Stimulated activated CD4-positive, alpha-beta T cell treated with anti-CD3 and anti-CD28 coated beads, TNF-alpha, amount 100 ng/mL, for 48 hours (primary cell): ENCODE measurements at places on chromosomes 3 and 15.

GRCh38 chr3:11689749-11690148, 46.0 kb upstream of the VGLL4 start:
- DNase-seq = no peak

- DNase-seq = no peak
Observed at GRCh38 chr15:91956026-91956723, 102.7 kb downstream of the SLCO3A1 start.

DNA sequence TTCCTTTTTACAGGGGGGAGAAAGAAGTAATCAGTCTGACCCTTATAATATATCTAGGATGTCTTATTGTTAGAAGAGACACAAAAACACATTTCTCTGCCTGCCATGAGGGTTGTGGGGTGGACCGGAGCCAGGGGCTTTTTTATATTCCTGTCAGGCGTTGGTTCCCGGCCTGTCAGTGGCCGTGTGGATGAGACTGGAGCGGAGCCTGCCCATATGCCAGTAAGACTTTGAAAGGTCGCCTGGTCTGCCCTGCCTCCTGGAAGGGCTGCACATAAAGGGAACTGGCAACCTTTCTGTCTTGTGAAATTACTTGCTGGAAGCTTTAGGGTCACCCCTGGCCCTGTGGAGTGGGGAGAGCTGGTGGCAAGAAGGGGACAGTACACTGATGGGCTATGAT, 34.7 kb downstream of the MAP3K13 start:
- no peak for DNase-seq

DNA sequence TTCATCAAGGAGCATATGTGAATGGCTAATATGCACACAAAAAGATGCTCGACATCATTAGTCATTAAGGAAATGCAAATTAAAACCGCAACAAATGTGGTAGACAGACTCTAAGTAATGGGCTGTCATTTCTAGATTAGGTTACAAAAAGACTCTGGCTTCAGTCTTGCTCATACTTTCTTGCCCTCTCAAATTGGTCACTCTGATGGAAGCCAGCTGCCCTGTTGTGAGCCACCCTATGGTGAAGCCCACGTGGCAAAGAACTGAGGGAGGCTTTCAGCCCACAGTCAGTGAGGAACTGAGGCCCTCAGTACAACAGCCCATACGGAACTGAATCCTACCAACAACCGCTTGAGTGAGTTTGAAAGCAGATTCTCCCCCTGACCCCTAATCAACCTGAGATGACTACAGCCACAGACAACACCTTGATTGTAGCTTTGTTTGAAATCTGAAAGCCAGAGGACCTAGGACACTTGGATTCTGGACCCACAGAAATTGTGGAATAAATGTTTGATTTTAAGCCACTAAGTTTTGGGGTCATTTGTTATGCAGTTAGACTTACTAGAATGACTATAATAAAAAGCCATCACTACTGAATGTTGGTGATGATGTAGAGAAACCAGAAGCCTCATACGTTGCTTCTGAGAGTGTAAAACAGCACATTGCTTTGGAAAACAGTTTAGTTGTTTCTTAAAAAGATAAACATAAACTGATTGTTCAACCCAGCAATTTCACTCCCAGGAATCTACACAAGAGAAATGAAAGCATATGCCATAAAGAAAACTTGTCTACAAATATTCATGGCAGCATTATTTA, 45.7 kb downstream of the EHHADH start:
- DNase-seq = no peak

- no peak for DNase-seq
Observed at GRCh38 chr15:73894133-73894814, 20.9 kb downstream of the TBC1D21 start.

DNA sequence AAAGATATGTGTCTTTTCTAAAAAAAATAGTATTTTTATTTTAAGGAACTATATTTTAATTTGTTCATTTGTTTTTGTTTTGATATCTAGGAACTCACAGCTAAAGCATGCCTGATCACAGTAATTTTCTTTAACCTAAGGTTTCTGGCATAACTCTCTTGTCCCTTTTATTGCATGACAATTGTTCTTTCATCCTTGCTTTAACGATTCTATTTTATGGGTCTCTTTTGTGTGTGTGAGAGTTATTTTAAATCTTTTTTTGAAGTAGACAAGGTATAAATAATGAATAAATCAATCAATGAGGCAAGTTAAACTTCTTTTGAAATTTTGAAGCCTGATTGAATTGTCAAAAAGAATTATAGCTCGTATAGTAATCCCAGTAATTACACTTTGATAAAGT, 747.8 kb upstream of the GOLIM4 start:
- no peak for DNase-seq

DNA sequence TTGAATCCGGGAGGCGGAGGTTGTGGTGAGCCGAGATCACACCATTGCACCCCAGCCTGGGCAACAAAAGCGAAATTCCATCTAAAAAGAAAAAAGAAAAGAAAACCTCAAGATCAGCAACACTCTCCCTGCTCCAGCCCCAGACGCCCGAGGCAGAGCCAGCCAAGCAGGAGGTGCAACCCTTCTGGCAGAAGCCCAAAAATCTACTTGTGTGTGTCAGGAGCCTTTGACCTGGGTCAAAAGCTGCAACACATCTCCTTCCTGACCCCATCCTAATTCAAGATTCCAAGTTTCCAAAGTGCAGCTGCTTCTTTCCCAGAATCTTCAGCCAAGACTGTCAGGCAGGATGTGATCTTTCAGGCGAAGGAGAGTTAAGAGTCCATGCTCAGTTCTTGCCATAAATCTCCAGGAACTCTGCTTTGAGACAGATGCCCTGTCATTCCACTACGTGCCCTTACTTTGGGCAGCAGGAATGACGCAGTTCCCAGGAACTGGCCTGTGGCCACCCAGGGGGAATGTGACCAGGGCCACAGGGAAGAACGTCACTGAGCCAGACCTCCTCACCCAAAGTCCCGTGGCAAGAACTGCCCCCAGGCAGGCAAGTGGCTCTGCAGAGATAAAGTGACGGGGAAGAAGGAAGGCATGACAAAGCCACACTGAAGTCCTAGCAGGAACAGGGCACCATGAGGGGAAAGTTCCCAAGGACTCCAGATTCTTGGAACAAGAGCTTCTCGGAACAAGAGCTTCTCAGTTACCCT, 39.4 kb downstream of the SH3BP5 start:
- no peak for DNase-seq

DNA sequence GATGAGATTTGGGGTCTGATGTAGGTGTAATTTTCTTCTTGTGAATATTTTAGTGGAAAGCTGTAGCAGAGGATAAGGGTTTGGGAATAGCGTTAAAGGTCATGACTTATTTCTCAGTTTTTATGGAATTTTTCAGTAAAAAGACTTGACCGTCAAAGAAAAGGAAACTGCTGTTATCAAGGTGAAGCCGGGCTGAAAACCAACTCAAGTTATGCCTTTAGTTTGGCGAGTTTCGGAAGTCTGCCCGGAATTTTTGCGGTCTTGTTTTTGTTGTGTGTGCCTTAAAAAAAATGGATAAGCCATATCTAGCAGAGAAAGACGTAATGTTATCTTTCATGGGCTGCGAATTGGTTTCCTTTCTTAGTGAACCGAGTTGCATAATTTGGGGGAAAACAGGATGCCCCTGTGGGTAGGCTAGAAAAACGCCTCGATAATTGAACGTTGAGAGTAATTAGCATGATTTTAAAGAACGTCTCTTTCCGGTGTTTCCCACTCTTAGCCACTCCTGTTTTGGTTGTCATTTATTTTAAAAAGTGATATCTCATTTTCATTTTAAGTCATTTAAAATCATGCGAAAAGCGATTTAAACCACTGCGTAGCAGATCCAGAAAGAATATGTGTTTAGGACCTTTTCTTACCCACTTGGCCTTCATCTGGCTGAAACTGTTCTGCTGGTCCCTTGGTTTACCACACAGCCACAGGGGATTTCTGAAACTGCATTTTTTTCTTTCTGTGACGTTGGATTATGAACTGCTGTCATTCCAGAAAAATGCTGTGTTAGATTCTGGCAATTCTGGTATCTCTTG, 1.1 kb downstream of the NFKBIZ start:
- DNase-seq = peak; percentile 40

DNA sequence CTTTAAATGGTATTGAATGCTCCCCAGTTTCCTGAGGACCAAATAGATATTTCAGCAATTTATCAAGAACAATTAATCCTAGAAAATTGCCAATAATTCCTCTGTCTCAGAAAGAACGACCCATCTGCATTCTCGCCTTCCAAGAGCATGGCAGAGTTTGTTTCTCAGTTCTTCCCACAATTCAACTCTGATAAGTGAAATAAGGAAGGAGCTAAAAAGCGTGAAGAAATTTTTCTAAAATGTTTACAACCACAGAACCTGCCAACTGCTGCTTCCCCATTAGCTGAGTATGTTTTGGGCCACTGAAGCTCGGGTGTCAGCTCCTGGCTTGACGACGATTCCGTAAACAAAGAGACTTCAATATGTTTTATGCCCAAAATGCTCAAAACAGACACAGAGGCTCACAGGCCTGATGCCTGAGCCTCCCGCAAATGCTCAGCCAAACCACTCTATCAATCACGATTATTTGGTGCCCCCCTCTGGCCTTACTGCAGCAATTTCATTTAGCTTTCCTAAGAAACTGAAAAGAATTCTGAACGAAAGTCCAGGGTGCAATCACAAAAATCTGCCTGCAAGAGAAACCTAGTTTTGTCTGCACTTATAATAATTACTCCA, 259.2 kb upstream of the CCDC54 start:
- DNase-seq = peak; percentile 5

GRCh38 chr3:47475029-47475569, 642 bp downstream of the SCAP start:
- DNase-seq = no peak

DNA sequence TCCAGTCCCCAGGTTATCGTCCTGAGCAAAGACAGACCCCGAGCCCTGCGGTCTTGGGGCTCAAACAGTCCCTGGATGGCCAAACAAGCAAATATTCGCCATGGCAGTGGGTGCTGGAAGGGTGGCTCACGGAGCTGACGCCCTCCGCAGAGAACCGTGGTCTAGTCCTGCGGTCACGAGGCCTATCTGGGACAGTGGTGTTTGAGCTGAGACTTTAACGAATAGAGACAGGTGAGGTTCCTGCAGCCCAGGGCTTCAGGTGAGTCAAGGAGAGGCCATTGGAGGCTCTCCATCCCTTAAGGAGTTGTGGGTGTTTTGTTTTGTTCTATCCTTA, 399 bp upstream of the SUCLG2 start:
- DNase-seq = no peak

DNA sequence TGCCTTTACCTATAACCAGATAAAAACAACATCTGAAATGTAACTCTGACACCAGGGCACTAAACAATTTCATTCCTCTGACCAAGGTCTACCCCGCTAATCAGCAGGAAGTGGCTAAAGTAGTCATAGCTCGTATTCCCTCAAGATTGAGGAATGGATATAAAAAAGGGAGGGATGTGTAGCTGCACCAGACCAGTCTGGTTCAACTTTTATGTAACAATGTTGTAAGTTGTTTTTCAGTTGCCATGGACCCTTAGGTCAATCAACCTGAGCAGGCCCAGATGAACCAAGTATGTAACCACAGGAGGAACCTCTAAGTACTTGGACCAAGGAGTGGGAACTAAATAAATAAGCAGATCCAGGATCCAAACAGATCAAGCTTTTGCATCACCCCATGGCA, 28.4 kb upstream of the IFT57 start:
- no peak for DNase-seq

DNA sequence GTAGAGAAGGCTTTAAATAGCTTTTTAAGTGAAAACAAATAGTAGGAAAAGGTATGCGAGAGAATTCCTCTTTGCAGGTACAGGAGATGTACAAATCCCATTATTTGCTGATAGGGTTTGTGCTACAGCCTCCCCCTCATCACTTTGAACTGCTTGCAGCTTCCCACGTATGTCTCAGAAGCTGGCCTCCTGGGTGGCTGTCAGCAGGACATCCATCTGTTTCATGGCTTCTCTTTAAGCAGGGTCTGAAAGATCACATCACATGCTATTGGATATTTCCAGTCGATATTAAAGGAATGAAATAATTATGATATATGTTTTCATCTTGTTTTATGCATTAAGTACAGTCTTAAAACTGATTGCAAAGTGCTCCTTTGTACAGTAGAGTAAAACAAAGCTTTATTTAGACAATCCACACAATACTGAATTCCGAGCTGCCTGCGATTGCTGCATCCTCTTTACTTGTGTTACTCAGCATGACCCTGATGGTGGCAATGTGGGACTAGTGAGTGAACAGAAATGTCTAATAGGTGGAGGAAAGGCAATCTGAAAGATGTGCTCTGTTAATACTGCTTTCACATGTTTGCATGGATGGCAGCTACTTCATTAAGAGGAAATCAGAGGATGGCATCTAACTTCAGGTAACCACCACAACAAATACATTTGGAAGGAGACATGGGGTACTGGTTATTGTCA, 930.6 kb upstream of the SEMA6D start:
- DNase-seq = no peak

DNA sequence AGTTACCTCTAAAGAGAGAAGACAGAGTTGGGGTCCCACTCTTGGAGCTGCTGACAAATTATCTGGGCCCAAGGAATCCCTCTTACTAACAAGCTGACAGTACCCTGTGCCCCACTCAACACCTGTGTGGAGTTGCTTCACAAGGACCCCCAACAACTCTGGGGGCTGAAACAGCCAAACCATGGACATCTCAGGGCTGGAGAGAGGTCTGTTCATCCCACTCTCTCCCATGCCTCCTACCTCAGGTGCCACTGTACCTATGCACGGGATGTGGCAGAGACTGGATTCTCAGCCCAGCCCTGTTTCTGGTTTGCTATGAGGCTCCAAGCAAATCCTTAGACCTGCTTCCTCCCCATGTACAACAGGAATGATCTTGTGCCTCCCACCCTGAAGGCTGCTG, 101.7 kb downstream of the ETFA start:
- no peak for DNase-seq
